Stimulated activated CD8-positive, alpha-beta memory T cell treated with anti-CD3 and anti-CD28 coated beads, Interleukin-15, amount 100 ng/mL, for 4 hours (primary cell): ENCODE measurements at places on chromosomes 3 and 15.

GRCh38 chr15:78129751-78130287, 1.4 kb downstream of the CIB2 start:
- DNase-seq = no peak

GRCh38 chr3:113454630-113455029, 13.3 kb upstream of the CFAP44 start:
- DNase-seq = no peak

DNA sequence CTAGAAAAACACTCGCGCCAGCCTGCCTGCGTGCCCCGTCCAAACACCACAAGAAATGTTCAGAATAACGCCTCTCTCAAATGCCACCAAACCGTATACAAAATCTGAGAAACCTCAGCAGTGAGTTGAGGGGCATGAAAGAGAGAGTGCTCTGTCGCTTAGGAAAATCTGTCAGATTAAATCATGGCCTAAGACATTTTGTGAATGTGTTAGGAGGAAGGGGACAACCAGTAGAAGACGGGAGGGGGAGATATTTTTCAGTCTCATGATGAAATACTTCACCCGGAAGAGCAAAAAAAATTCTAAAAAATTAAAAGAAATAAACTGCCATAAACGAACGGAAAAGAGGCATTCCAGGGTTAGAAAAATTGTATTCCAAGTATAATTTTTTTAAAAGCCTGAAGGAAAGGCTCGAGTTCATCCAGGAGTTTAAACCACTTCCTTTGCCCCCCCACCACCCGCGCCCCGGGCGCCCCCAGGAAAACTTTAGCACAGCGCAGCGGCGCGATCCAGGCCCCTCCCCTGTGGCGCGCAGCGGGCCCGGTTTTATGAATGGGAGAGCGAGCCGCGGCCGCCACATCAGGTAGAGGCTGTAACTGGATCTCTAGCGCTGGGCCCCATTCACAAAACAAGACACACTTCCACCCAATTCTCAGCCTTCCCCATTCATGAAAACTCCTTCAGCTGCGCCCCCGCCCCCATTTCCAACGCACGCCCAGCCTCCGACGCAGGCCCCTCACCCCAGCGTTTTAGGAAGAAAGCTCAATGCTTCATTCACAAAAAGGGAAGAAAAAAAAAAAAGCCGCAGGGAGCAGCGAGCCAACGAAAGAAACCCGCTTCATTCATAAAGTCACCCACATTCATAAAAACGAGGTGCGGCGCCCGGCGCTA, 1.4 kb downstream of the ETV5 start:
- no peak for DNase-seq

DNA sequence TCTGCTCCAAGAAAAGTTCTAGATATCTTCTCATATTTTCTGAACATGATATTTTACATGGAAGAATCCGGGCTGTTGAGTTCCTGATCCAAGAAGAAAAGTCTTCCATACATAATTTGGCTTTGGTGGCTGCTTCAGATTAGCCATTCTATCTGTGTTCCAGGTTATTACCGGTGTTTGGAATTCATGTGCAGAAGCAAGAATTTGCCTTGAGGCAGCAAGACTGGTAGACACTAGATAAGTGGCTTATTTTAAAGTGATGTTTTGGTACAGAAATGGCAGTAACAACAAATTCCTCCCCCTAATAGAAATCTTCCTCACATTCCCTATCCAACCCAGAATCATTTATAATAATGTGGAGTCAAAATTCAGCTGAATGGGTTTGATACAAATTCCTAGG, 29.2 kb downstream of the MITF start:
- DNase-seq = no peak

GRCh38 chr3:160402221-160403027, 3.0 kb downstream of the SMC4 start:
- DNase-seq = no peak

DNA sequence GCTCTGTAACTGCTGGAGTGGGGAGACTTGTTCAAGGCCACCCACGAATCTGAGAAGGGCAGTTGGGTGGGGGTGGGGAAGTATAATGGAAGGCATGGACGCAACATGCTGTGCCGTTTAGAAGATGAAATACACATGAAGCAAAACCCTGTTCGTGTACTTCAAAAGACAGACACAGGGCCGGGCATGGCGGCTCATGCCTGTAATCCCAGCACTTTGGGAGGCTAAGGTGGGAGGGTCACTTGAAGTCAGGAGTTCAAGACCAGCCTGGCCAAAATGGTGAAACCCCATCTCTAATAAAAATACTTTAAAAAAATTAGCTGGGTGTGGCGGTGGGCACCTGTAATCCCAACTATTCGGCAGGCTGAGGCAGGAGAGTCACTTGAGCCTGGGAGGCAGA, 36.9 kb upstream of the SFMBT1 start:
- no peak for DNase-seq

DNA sequence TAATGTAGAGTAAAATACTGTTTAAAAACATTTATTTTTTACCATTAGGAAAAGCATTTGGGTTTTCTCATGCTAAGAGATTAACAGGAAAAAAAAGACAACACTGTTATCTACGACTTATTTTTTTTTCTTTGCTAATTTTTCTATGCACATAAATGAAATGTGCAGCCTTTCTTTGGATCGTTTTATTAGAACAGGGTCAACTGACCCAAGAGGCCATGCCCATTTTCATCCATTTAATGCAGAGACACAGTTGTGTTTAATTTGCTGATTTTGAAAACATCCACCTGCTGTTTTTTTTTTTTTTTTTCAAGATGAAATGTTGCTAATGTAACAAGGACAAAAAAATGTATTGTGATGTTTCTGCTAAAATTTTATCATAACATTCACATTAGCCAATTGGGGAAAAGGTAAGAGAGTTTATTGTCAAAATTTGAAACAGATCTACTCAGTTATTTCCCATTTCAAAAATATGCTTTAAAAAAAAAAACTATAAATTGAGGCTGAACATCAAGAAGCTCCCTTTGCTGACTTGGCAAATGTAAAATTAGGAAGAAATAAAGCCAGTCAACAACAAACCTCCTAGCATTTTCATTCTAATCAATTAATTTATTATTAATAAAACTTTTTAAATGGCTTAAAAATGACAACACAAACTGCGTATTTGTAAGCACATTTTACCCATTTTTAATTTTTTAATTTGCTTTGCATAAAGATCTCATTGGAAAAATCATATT, 485.2 kb downstream of the ROBO2 start:
- no peak for DNase-seq

DNA sequence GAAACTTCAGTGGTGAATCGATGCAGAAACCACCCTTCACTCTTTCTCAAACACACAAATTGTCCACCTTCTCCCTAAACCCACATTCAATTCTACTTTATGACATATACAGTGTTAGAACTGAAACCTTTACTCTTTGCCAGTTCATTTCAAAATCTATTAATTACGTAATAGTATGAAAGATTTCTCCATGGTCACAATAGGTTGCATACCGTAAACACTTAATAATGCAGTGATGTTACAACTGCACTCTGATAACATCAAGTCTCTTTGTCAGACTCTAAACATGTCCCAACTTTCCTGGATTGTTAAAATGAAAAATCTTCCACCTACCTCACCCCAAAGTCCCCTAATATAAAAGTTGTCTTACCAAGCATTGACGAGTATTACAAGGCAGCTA, 111.8 kb upstream of the PROK2 start:
- DNase-seq = no peak

DNA sequence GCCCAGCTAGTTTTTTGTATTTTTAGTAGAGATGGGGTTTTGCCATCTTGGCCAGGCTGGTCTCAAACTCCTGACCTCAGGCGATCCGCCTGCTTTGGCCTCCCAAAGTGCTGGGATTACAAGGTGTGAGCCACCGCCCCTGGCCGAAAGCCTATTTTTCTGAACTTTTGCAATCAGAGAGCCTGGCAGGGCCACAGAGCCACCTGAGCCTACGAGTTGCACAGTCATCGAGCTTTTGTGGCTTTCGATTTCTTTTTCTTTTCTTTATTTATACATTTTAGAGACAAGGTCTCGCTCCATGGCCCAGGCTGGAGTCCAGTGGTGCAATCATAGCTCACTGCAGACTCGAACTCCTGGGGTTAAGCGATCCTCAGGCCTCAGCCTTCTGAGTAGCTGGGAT, 140.4 kb downstream of the NSMCE3 start:
- no peak for DNase-seq

GRCh38 chr15:60889491-60889890, 339.6 kb downstream of the RORA start:
- DNase-seq = no peak

GRCh38 chr3:166052440-166052839, 215.2 kb upstream of the BCHE start:
- no peak for DNase-seq

- DNase-seq = no peak
These were observed 220.1 kb upstream of the RORA start for GRCh38 chr15:61449186-61449702.

DNA sequence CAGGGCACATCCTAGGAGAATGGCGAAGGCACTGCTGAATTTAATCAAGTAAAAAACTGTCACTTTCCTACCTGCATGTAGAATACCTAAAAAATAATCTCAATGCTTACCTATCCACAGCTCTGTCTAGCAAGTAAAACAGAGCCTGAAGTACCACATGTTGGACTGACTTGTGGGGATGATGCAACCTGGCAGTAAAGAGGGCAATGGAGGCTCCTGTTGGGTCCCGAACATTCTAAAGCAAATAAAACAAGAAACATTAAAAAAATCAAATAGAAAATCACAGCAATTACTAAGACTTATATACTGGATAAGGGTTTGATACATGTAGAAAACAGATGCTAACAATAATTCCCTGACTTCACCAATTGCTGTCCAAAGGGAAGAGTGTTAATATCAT, 56.1 kb downstream of the PTPN9 start:
- DNase-seq = no peak

- DNase-seq = no peak
These were observed 461.1 kb upstream of the TBL1XR1 start for GRCh38 chr3:177658354-177658753.

- no peak for DNase-seq
These were observed 223.5 kb downstream of the DTWD1 start for GRCh38 chr15:49844390-49844789.
